ENCODE measurements at places on chromosomes 6 and 20. TPM values are rescaled to one million over a fixed set of nuclear protein-coding genes. Genes with fewer than 3 reads are reported as not detected.
A peak's percentile ranks its signal among the peaks of the same experiment; 100 is the strongest.

- no peaks in the 10 kb centered on the region for H3K36me3 ChIP-seq
- DNase-seq: no peak
- H3K4me3 ChIP-seq: no peak overlapping the region
- no peak overlapping the region for H3K27ac ChIP-seq
- no peaks in the 10 kb centered on the region for H3K4me1 ChIP-seq
Observed at GRCh38 chr20:37430778-37431460, 85.0 kb downstream of the SRC start.

DNA sequence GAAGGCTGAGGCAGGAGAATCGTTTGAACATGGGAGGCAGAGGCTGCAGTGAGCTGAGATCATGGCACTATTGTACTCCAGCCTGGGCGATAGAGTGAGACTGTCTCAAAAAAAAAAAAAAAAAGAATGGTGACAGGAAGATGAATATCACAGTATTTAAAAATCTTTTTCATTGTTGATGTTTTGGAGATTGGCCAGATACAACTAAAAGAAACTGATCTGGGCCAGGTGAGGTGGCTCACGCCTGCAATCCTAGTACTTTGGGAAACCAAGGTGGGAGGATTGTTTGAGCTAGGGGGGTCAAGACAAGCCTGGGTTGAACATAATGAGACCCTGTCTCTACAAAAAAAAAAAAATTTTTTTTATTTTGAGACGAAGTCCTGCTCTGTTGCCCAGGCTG lies 52.1 kb downstream of the TRAF3IP2 start:
- H3K27me3 ChIP-seq: no peaks in the 10 kb centered on the region
- no peak for DNase-seq
- H3K27ac ChIP-seq: no peak overlapping the region
- peaks cover 46% of the 10 kb centered on the region for H3K4me1 ChIP-seq

GRCh38 chr6:3252369-3252768 lies 6.4 kb upstream of the PSMG4 start:
- H3K27ac ChIP-seq: no peak overlapping the region
- H3K36me3 ChIP-seq: no peaks in the 10 kb centered on the region
- peak overlapping the region; percentile 12 for H3K4me3 ChIP-seq
- no peaks in the 10 kb centered on the region for H3K4me1 ChIP-seq

- H3K36me3 ChIP-seq: peaks cover 21% of the 10 kb centered on the region
- H3K4me1 ChIP-seq: peaks cover 23% of the 10 kb centered on the region
- H3K27me3 ChIP-seq: no peaks in the 10 kb centered on the region
- H3K27ac ChIP-seq: peak within 1 kb of the TSS; percentile 97
- DNase-seq: peak; percentile 50
Observed at GRCh38 chr20:62143081-62143956, at the start of the genes PSMA7 and SS18L1. Gene PSMA7, minus strand, starts transcription at chr20:62143394. Its CDS starts 91 bp downstream, at chr20:62143303. Gene SS18L1, plus strand, starts transcription at chr20:62143769. Its CDS starts 52 bp downstream, at chr20:62143821.

MUCL3 gene
- 0.15 TPM for total RNA-seq

All from HCT116 (cell line).